ENCODE measurements at places on chromosomes 5 and 9.

DNA sequence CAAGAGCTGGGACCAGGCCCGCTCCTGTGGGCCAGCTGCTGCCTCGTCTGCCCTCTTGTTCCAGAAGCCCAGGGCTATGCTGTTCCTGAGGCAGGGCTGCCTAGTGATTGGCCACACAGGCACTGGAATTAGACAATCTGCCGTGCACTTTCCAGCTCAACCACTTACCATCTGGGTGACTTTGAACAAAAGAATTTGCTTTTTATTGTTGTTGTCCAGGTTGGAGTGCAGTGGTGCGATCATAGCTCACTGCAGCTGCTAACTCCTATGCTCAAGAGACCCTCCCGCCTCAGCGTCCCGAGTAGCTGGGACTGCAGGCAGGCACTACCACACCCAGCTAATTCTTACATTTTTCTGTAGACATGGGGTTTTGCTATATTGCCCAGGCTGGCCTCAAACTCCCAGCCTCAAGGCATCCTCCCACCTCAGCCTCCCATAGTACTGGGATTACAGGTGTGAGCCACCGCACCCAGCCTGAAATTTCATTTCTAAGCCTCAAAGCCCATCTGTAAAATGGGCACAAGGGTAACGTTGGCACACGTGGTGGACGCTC, 1.2 kb upstream of the NEK6 start:
- DNase-seq, result no peak

GRCh38 chr5:59097116-59097515, 514.2 kb downstream of the RAB3C start:
- no peak for DNase-seq

DNA sequence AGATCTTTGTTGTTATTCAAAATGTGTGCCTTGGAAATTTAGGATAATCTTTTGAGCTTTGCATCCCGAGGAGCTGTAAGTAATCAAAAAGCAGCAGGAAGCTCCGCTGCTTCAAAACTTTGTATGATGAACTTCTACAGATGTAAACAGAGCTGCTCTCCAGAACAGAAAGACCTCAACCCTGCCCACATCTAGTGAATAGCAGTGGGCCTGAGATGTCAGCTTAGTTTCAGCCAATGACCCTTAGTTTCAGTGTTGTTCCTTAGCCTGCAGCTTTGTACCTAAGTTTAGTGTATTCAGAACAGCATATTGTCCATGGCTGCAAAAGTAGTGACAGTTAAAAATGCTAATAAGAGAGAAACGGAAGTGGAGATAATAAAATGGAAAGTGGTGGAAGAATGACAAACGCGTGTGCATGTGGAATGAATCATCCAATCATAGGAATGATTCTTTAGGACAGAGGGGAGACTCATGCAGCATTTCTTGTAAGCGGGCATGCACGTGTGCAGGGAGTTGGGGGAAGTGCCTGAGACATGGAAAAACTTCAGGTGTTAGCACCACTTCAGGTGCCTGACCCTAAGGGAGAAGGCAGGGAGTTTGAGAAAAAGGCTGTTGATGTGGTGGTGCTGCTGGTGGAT, 24.9 kb downstream of the SNX24 start:
- no peak for DNase-seq

DNA sequence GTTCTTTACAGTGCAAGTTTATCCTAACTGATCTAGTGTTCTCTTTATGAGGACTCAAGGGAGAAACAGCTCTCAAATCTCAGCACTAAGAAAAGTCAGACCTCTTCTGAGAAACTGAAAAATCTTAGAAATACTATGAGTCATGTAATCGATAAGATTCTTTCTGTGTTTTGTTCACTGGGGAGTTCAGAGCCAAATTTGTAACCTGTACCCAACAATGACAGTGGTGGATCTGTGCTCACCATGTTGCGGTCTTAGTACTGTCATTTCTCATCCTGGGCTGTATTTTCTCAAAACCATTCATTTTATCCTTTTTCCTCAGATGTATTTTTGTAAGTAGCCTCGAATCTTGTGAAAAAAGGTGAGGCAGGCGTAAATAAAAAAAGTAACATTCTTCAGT, 146.4 kb downstream of the ACER2 start:
- no peak for DNase-seq

DNA sequence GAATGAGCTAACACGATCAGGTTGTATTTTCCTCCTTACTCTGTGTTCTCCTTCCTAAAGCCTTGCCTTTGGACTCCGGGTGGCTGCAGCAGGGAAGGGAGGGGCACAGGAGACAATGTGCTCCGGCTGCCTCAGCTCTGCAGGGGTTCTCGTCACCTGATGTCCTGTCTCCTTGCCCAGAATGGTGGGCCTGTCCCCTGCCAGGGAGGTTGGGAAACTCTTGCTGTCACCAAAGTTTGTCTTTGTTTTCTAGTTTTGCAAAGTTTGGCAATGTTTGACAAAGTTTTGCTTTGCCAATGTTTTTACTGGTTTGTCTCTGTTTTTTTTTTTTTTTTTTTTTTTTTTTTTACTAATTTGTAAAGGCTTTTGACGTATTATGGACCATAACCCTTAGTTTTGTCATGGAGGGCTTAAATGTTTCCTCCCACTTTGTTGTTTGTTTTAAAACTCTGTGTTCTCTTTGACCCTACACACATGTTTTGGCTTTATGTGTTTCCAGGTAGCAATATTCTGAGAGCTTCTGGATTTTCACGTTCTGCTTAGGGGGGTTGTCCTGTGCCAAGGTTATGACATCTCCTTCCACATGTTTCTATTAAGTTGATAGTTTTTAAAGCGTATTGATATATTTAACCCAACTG, 49.3 kb downstream of the GADD45G start:
- no peak for DNase-seq

GRCh38 chr5:156531199-156531598, 204.2 kb downstream of the SGCD start:
- DNase-seq, result no peak

GRCh38 chr9:108812396-108813025, 43.3 kb downstream of the ACTL7B start:
- no peak for DNase-seq

DNA sequence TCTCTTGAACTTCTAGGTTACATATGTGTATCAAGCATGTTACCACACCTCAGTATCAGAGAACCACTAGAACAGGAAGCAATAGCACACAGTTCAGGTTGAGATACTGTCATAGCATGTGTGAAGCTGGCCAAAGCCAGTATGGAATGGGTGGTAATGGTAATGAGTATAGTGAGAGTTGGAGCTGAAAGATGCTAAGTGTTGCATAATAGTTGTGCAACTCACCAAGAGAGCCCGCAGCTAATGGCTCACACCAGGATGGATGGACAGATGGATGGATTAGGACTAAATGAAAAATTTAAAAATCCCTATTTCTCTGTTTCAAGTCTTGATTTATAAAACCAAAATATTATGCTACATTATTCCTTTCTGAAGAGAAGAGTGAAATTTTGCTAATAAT, 53.4 kb upstream of the KCNN2 start:
- no peak for DNase-seq

DNA sequence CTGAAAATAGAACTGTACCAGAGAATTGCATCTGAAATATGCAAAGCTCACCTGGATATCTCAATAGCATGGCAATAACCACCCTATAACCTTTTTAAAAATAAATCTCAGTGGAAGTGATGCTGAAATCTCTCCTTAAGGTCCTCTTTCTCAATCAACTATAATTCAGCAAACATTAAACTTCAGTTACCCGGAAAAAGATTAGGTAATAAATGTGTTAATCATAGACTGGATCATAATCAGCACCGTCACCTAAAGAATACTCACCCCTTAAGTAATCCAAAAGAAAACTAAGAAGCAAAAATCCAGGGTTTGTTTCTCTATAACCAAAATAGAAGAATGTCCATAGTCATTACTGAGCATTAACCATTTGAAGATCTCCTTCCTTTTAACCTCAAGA, 44.3 kb upstream of the DENND4C start:
- no peak for DNase-seq

DNA sequence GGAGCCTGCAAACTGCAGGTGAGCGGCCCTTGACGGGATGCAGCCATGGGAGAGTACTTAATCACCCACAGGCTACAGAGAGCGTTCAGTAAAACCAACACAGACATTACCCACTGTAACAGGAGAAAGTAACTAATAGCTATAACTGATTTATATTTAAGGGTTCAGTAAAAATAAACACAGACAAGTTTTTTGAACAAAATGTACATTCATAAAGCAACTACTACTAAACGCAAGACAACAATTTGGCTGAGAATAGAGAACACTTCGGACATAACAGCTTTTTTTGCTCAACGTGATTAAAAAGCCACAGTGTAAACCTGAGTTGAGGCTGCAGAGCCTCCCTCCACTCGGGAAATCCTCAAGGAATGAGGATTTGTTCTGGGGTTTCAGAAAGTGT, 61.7 kb downstream of the LIFR start:
- DNase-seq, result no peak

DNA sequence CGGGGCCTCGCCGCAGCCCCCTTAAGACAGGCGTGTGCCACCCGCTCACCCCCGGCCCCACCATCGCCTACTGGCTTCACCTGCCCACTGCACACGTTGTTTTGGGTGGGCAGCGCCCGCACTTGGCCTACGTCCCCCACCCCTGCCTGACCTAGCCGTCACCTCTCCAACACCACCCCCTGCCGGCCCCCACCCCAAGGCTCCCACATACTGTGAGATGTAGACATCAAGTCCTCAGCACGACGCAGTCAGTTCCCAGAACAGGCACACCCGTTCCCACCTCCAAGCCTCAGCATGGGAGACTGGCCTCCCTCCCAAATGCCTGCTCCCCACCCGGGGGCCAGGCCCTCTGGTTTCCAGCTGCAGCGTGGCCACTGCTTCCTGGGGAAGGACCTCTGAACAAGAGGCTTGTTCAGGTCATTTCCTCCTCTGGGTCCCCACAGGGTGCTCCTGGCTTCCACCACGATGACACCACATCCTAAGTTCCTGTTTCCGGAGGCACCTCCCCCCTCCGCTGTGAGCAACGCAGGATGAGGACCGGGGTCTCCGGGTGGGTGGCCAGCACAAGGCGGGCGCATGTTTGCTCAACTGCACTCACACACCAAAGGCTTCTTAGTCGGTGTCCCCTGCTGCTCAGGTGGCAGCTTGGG, 11.3 kb downstream of the DBN1 start:
- no peak for DNase-seq

GRCh38 chr5:79269733-79270166, 33.8 kb downstream of the JMY start:
- no peak for DNase-seq

DNA sequence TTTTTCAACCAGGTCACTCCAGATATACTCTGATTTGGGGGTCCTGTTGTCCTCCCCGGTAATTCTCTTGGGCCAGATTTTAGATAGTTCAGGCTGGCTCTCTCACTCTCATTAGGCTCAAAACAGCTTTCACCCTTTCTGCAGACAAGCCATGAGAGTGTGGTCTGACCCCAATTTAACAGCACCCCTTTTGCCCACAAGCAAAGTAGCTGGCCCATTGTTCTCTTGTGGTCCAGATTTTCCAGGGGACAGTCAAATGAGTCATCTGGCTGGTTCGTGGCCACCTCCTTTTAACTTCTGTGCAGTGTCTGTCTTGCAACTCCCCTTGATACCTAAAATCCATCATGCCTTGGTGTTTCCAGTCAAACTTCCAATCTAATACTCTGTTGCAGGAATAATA, 16.5 kb downstream of the BHMT2 start:
- no peak for DNase-seq

- DNase-seq, result no peak
These were observed 88.0 kb downstream of the ACTBL2 start for GRCh38 chr5:57394421-57395210.

DNA sequence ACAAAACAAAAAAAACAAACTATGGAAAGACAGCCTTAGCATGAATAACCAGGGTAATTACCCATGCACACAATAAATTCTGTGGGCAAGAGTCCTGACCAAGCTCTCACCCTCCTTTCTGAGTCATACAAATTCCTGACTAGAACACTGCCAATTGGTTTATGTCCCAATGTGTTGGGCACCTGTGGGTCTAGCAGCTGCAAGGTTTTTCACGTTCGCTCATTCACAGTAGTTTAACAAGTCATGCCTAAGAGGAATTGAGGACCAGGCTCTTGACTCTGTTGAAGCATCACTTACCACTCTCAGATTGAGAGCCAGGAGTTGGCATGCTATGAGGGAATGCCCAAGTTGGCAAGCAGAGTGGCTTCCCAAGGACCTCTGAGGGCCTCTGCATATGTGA, 205.5 kb upstream of the SLC24A2 start:
- no peak for DNase-seq

DNA sequence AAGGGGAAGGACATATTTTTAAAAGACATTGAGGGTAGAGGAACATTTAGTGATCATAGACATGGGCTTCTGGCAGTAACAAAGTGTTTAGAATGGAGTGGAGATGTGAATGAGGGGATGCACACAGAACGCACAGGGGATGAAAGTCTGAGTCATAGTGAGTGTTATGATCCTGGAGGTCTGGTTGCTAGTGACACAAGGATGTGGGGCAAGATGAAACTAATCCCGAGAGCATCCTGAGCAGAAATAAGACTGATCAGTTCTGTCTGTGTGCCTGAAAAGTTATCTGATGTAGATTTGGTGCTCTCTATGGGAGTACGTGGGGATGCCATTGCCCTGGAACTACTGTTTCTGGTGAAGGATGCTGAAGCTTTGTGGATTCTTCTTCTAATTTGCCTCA, 141.1 kb downstream of the CHSY3 start:
- DNase-seq, result no peak

- DNase-seq, result no peak
These were observed 21.4 kb downstream of the MEGF10 start for GRCh38 chr5:127311781-127312525.

DNA sequence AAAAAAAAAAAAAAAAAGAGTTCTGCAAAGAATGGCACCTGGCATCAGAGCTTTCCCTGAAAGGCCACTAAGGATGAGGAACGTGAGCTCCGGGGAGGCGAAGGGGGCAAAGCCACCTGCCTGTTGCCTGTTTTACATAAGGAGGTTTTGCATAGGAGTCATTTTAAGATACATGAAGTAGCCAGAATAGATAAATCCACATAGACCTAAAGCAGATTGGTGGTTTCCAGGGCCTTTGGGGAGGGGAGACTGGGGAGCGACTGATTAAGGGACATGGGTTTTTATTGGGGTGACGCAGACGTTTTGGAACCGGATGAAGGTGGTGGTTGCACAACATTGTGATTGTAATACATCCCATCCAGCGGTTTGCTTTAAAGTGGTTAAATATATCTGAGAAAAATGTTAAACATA, 7.1 kb downstream of the NEK6 start:
- no peak for DNase-seq

- no peak for DNase-seq
These were observed 18.1 kb downstream of the TCF7 start for GRCh38 chr5:134132372-134133187.

- DNase-seq, result no peak
These were observed 75.8 kb downstream of the INSYN2B start for GRCh38 chr5:169904508-169904907.

- DNase-seq, result no peak
These were observed 53.1 kb upstream of the NREP start for GRCh38 chr5:111810112-111810511.

GRCh38 chr5:180093651-180094382, 22.3 kb upstream of the RNF130 start:
- no peak for DNase-seq
